ENCODE measurements at places on chromosomes 12 and 14.

DNA sequence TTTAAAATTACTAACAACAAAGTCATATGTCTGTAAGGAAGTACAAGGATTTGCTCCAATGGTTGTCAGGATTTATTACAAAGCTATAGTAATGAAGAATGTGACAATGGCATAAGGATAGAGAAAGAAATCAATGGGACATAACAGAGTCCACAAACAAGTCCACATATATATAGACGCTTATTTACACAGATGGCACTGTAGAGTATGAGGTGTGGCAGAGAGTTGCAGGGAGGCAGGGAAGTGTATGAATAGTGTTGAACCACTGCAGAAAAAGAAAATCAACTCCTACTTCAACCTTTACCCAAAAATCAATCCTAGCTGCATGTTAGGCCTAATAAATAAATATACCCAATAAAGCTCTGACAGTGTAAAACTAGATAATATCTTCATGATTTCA is 21.3 kb downstream of the SOS2 start:
- DNase-seq, result no peak

DNA sequence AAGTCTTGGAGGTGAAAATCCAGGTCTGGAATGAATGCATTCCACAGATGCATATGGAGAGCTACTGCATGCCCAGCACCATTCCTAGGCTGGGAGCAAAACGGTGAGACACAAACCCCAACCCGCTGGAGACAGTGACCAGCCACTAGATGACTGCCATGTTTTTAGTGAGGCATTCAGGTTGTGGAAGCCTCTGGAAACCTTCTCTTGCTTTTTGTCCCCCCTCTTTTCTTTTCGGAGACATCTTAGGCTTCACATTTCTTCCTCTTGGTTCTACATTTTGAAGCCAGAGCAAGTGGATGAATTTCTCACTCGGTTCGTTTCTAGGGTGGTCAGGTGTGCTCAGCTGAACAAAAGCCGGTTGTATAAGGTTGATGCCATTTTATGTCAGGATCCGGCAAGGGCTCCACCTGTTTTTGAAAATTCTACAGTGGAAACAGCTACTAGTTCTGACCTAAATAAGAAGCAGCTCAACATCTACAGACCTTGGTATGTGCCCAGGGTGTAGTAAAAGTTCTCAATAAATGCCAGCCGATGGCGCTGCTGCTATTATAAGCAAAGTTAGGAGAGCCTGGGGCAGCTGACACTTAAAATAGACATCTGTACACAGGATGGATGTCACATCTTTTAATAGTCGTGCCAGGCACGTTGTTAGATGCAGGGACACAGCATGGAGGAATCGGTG is 1.8 kb upstream of the ZNF839 start:
- no peak for DNase-seq

DNA sequence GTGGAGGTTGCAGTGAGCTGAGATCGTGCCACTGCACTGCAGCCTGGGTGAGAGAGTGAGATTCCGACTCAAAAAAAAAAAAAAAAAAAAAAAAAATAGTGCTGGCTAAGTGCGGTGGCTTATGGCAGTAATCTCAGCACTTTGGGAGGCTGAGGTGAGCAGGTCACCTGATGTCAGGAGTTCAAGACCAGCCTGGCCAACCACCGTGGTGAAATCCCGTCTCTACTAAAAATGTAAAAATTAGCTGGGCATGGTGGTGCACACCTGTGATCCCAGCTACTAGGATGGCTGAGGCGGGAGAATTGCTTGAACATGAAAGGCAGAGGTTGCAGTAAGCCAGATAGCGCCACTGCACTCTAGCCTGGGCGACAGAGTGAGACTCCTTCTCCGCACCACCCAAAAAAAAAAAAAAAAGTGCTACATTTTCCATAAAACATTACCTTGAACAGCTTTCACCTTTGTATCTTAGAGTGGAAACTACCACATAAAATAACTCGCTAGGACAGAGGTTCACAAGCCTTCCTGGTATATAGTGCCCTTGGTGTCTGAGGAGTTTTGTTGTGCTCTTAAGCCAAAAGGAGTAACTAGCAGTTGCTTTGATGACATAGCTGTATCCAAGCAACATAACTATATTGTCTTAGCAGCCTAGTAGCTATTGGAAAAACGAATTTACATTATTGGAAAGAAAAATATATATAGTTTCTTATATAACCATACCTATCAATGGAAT is 11.1 kb downstream of the PTGES3 start:
- no peak for DNase-seq

DNA sequence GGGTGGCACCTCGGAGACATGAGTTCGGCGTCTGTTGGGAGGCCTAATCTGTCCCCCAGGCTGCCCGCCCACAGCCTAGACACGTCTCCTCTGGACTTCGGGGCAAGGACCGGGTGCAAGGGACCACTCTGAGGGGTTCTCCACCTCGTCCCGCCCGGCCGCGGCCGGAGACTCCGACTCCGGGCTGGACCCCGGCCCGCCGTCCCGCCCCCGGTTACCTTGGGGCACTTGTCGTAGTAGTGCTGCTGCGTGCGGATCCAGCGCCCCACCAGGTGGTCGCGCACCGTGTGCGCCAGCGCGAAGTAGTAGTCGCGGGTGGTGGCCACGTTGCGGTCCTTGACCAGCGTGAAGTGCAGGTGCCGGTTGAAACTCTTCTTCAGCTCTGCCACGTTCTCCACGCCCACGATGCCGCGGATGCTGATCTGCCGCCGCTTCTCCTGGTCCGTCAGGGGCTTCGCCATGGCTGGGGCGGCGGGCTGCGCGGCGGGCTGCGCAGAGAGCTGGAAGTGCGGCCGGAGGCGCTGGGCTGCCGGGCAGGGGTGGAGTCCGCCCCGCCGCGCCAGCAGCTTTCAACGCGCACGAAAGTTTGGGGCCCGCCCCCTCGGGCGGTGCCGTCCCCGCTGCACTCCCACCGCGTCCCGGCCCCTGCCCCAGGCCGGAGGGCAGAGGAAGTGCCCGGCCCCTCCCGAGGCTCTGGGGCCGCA is at the start of gene PYGL:
PYGL (minus strand) TSS at position 541 of the 704 bp plus-strand sequence; CDS start at position 461, 80 bp downstream.
- peak; percentile 20 for DNase-seq

GRCh38 chr12:56146492-56147460 is 5.6 kb upstream of the MYL6B start:
- no peak for DNase-seq

- DNase-seq, result no peak
These were observed 85.5 kb downstream of the CEP83 start for GRCh38 chr12:94374124-94374523.

- DNase-seq, result no peak
These were observed 64.5 kb downstream of the PTCSC3 start for GRCh38 chr14:36111822-36112583.

GRCh38 chr14:61255968-61256367 is 25.2 kb downstream of the TMEM30B start:
- no peak for DNase-seq

- no peak for DNase-seq
These were observed 73.5 kb upstream of the VASH1 start for GRCh38 chr14:76687611-76688382.

DNA sequence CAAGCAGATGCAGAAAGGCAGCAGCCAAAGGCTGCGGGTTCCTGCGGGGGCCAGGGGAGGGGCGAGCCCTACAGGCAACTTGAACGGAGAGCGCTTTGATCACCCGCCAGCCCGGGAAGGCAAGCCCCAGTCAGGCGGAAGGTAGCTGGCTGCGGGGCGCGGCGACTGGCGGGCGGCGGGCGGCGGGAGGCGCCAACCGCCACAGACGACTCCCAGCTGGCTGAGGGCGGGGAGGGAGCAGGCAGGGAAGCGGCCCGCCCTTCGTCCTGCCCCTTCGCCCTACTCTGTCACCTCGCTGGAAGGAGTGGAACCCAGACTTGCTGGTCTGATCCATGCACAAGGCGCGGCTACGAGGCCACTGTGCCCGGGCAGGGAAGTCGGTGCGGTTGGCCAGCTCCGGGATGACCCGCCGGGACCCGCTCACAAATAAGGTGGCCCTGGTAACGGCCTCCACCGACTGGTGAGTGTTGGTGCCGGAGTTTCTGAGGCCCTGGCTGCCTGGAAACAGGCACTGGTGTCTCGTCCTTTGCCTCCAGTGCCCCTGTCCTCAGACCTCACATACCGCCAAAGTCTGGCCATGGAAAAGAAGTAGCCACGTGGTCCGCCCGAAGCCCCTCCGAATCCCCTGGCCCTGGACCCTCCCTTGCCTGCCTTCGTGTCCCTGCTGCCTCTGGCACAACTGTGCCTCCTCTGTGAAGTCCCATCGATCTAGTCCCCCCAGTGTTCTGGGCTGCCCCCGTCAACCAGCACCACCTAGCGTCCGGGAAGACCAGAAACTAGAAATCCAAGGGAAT is 15.4 kb upstream of the CARMIL3 start:
- DNase-seq, result peak; percentile 48

DNA sequence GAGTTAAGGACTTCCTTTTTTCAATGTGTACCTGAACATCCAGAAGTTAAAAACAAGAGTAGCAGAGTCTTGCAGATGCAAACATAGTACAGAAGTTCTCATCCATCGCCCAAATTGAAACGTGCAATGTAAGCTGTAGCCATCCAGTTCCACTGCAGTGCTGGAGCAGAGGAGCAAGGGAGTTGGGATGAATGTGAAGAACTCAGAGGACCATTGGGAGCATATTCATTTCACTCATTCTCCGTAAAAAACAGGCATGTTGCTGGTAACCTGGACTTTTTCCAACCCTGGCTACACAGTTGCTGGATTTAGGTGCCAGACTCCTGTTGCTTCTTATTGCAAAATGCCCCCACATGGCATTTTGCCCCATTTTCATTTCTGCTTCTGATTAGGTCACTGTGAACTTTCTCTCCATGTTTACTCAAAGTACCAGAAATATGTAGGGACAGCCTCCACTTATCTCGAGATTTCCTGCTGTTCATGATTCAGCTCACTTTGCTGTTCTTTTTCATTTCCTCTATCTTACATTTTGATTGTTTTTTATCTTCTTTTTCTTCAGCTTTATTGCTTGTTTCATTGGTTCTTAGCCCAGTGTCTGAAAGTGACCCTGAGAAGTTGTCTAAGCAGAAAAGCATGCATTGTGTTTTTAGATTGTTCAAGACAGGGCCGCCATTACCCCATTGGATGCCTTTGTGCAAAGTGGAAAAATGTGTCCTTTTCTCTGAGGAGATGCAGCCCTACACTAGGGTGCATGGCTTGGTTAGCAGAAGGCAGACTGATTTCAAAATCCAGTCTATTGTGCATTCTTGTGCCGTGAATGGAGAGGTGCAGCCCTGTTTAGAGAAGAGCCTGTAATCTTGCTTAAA is 109.0 kb upstream of the AMIGO2 start:
- DNase-seq, result no peak

GRCh38 chr12:109776624-109777023 is 56.6 kb downstream of the TRPV4 start:
- DNase-seq, result no peak

DNA sequence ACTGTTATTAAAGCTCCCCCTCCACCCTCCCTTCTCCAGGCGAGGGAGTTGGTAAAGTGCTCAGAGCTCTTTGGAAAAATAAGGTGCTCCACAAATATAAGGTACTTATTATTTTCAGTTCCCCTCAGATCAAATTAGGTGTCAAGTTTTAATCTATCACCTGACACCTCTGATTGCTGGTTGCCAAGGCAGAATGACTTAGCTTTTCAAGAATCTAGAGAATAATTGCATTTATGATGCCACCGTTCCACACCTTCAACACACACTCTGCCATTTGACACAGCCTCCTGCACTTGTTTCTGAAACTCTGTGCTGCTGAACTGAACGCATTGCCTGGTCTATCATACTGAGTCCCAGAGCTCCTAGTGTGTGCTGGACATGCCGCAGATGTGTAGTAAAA is 128.6 kb downstream of the CRACR2A start:
- DNase-seq, result no peak

- DNase-seq, result no peak
These were observed 13.3 kb upstream of the WDR89 start for GRCh38 chr14:63654936-63655335.

GRCh38 chr14:75437201-75438143 is 9.7 kb downstream of the JDP2 start:
- no peak for DNase-seq

DNA sequence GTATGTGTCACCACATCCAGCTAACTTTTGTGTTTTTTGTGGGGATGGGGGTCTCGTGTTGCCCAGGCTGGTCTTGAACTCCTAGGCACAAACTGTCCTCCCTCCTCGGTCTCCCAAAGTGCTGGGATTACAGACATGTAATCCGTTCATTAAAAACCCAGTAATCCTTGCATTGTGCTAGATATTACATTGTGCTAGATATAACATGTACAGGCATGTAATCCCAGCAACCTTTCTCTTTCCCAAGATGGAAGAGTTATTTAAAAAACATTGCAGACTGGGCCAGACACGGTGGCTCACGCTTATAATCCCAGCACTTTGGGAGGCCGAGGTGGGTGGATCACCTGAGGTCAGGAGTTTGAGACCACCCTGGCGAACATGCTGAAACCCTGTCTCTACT is 19.7 kb downstream of the ELK3 start:
- DNase-seq, result no peak

GRCh38 chr12:64691227-64691794 is 67.9 kb downstream of the GNS start:
- DNase-seq, result no peak

DNA sequence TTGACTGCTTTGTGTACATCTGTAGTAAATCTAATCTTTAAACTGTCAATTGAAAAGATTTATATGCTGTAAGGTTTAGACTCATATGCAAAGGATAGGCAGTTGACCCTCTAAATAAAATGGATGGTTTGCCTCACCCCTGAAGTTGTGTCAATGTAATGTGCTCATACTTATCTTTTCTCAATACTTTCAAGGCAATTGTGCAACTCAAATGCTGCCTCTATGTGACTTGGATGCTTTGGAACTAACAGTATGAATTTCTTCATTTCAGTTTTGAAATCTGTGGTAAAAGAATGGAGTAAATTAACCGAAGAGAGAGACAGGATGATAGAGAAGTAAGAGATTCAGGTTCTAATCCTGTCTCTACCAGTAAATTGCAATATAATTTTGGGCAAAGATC is 9.7 kb downstream of the PDE6H start:
- DNase-seq, result no peak

DNA sequence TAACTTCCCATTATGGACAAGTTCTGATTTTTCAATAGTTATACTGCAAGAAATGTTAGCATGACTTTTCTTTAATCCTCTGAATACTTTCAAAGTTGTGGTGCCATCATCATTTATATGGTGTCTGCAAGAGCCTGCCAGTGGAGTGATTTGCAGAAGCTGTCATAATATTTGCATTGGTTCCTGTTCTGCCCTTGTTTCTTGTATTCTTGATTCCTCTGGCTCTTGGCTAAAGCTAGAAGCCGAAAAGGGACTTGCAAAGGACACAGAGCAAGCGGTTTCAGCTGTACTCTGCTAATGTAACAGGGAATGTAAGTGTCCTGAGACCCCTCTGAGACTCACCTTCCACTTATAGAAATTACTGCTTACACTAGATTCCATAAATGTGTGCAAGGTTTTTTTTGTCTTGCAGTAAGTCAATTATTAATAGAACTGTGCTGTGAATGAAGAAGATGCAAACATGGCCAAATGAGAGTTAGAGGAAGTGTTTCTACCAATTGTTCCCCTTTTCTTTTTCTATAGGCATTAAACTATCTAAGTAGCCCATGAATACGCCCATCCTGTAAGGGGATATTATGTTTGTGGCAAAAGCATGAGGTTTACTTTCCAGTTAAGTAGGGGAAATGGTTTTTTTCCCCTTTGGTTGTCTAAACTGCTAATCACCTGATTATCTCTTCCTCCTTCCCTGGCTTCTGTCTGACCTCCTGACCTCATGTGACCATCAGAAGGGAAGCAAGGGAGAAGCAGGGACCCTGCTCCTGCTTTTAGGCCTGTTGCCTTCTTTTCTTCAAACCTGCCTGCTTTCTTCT is 5.3 kb downstream of the DYRK4 start:
- no peak for DNase-seq

Measured in stimulated activated effector memory CD8-positive, alpha-beta T cell treated with anti-CD3 and anti-CD28 coated beads, Interleukin-12 subunit alpha, Interleukin-12 subunit beta, amount 100 ng/mL, for 72 hours (primary cell).